ENCODE measurements at places on chromosomes 2 and 18.

DNA sequence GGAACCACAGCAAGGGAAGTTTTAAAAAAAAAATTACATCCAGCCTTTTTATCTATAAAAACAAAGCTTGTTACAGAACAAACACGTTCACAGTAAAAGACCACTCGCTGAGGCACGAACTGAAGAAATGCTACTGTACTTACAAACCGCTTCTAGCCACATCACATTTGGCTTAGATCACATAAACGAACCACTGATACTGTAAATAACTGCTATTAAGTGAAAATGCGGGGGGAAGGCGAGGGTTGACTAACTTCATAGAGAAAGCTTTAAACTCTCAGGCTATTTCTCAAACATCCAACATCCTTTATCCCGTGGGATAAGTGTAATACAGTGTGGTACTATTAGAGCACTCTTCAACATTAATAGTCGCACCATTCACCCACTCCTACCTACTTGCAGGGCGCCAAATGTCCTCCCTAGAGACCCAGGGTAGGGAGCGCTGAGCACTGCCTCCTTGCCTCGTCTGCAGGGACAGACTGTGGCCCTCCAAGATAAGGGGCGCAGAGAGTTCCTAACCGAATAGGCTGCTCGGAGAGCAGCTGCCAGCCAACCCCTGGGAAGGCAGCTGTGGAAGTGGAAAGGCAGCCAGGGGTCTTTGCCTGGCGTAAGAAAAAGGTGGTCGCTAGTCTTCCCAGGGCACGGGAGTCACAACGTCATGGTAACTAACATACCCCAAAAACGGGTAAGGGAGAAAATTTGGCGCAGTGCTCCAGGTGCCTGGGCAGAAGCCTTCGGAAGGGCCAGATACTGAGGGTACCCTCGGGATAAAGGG lies 854 bp downstream of the GPR155 start:
- peak; percentile 38 for DNase-seq

GRCh38 chr2:59276917-59277316 lies 1035.8 kb upstream of the FANCL start:
- no peak for DNase-seq

- DNase-seq: no peak
Observed at GRCh38 chr18:45571195-45571594, 44.1 kb upstream of the SLC14A2 start.

GRCh38 chr2:203535078-203535783 lies at the start of gene RAPH1:
Gene RAPH1, minus strand, starts transcription at chr2:203535301. Its CDS starts 39,948 bp downstream, at chr2:203495353.
- DNase-seq: peak; percentile 96
